HFFc6 (cell line): ENCODE measurements at places on chromosomes 13 and 19. TPM values are rescaled to one million over a fixed set of nuclear protein-coding genes. Genes with fewer than 3 reads are reported as not detected.

DNA sequence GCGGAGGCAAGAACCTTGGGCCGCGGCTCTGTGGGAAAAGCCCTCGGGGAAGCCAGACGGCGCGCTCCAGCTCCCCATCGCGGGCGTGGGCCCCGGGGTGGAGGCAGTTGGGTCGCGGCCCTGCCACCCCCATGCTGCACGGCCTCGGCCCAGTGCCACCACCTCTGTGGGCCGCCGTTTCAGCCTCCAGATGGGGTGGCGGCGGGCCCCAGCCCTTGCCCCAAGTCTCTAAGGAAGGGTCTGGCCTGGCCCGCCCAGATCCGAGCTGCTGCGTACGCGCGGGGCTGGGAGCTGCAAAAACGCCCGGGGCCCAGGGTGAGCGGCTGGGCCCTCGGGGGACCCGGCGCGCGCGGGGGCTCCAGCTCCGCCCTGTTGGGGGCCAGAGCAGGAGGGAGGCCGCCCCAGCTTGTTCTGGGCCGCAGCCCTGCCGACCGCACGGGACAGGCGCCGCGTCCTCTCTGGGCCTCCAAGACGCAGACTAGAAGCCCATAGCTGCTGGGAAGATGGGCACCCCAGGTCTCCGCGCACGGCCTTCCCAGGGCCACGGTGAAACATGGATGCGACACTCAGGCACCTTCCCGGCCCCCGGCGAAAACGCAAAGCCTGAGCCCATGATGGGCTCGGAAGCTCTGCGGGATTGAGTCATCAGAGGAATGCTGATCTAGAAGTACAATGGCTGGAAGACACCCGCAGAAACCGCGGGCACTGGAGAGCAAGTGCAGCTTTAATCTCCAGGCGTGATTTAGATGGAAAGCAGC is 110.1 kb downstream of the KCTD15 start:
- DNase-seq: no peak

- no peak for DNase-seq
Observed at GRCh38 chr13:73532987-73533510, 474.2 kb downstream of the KLF5 start.

DNA sequence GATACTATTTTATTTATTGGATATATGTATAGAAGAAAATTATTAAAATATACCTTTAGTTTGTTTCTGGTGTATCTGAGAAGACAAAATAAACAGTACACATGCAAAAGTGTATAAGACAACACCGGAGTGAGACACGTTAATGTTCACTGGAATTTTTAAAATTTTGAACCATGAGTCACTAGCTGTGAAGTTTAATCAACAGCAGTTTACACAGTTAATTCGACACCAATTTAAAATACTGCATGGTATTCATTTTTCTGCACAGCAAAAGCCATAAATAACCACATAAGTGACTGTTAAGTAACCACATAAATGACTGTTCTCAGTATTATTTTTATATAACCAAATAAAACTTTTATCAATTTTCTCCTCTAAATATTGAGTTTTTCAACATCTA is 418.7 kb upstream of the NBEA start:
- no peak for DNase-seq

Gene OR10H1
- total RNA-seq: not detected in 2 replicates
